ENCODE measurements at places on chromosomes 12 and 14.
A peak's percentile ranks its signal among the peaks of the same experiment; 100 is the strongest.

DNA sequence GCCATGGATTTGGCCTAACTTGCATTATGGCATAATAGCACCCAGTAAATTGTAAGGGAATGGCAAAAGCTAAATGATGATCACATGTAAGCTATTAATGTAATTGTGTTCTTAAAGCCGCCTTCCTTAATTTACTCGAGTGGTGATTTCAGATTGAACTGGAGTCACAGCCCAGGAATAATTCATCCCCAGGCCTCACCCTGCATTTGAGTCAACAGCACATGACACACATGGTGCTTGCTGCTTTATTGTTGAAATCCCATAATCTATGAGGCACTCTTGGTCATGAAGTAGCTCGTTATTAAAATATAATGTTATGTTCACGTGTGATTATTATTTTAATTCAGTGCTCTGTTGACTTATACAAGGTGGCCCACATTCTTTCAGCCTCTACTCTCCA, 547.5 kb downstream of the VRK1 start:
- H3K36me3 ChIP-seq: peaks cover 10% of the 10 kb centered on the region
- H3K4me1 ChIP-seq: no peaks in the 10 kb centered on the region
- H3K27me3 ChIP-seq: peaks cover 13% of the 10 kb centered on the region
- H3K4me3 ChIP-seq: no peak overlapping the region
- no peak for DNase-seq

DNA sequence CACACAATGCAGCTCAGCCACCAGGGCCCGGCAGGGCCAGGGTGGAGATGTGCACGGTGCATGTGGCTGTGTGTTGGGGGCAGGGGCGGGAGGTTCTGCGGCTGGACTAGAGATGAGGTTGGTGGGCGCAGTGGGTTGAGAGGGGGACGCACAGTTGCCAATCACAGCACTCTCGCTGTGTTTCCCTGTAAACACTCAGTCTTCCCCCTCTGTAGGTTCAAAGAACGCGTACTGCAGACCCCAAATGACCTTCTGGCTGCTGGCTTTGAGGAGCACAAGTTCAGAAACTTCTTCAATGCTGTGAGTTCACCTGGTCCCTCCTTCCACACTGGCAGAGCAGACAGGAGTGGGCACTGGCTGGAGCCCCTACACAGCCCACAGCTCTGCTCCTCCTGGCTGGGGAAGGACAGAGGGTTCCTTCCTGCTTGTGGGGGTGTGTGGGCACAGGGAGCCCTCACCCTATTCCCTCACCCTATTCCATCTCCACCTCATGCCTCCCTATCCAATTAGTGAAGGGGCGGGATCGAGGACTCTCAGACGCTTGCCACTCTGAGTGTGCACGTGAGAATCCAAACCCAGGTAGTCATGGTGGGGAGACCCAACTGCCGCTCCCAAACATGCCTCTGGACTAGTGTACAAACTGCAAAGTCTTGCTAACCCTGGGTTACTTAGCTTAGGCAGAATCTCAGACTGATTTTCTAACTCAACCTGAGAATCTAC, 17.8 kb downstream of the OTUB2 start:
- H3K4me1 ChIP-seq: no peaks in the 10 kb centered on the region
- peak; percentile 51 for DNase-seq

- no peak for DNase-seq
- H3K4me1 ChIP-seq: peaks cover 60% of the 10 kb centered on the region
- H3K36me3 ChIP-seq: peaks cover 15% of the 10 kb centered on the region
Observed at GRCh38 chr14:22549324-22549962, 39.6 kb downstream of the DAD1 start.

DNA sequence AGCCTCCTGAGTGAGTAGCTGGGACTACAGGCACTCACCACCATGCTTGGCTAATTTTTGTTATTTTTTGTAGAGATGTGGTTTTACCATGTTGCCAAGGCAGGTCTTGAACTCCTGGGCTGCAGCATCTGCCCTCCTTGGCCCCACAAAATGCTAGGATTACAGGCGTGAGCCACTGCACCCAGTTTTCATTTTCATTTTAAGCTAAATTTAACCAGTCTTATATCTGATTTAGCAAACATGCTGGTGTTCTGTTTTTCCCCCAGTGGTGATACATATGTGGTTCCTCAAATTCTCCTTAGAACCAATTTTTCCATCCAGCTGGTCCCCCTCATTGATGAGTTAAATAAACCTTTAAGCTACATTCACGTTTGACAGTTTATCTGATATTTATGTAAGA, 43.8 kb upstream of the BICD1 start:
- H3K27me3 ChIP-seq: peaks cover 5% of the 10 kb centered on the region
- no peak overlapping the region for H3K4me3 ChIP-seq
- no peaks in the 10 kb centered on the region for H3K36me3 ChIP-seq
- no peak overlapping the region for H3K27ac ChIP-seq

- H3K27ac ChIP-seq: peak overlapping the region; percentile 83
- H3K4me1 ChIP-seq: peaks cover 26% of the 10 kb centered on the region
- peak overlapping the region; percentile 83 for H3K4me3 ChIP-seq
- H3K27me3 ChIP-seq: no peaks in the 10 kb centered on the region
- no peaks in the 10 kb centered on the region for H3K36me3 ChIP-seq
Observed at GRCh38 chr12:112938751-112939150, 477 bp downstream of the OAS3 start.

- H3K4me3 ChIP-seq: no peak overlapping the region
- H3K36me3 ChIP-seq: no peaks in the 10 kb centered on the region
- no peak overlapping the region for H3K27ac ChIP-seq
- no peaks in the 10 kb centered on the region for H3K27me3 ChIP-seq
Observed at GRCh38 chr14:100415226-100415625, 92.1 kb downstream of the SLC25A47 start.
